ENCODE measurements at places on chromosomes 3 and 15.

DNA sequence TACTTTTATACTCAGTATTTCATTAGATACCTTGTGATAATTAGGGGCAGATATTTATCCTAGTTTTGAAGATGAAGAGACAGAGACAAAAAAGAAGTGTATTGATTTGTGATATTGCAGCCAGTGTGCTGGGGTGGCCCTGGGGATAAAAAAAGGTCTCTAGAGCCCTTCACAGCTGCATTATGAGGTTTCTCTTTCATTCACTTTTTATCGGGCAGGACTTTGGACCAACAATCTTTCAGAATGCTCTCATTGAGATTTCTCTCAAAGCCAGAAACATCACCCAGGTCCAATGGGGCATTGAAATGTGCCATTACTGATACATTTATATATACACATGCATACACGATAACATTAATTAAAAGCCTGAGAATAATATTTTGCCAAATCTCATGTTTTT is 20.5 kb upstream of the SELENOT start:
- DNase-seq = no peak

GRCh38 chr3:152271501-152272236 is 2.9 kb downstream of the MBNL1 start:
- no peak for DNase-seq

DNA sequence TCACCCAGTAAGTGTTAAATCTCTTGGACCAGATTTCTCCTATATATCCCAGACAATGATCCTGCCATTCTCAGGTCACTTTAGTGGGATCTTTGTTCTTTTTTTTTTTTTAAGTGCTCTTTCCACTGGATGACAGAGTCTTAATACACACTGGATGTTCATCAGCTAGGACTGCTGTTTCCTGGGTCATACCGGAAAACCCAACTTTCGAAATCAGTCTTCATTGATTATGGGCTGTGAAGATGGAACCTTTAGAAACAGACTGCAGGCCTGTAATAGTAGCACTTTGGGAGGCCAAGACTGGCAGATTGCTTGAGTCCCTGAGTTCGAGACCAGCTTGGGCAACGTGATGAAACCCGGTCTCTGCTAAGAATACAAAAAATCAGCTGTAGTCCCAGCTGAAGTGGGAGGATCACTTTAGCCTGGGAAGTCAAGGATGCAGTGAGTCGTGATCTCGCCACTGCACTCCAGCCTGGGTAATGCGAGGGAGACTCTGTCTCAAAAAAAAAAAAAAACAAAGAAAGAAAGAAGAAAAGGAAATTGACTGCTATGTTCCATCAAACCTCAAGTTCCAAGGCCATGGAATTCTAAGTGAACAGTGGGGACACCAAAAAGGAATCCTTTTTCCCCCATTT is 2.3 kb downstream of the EOGT start:
- peak; percentile 47 for DNase-seq

DNA sequence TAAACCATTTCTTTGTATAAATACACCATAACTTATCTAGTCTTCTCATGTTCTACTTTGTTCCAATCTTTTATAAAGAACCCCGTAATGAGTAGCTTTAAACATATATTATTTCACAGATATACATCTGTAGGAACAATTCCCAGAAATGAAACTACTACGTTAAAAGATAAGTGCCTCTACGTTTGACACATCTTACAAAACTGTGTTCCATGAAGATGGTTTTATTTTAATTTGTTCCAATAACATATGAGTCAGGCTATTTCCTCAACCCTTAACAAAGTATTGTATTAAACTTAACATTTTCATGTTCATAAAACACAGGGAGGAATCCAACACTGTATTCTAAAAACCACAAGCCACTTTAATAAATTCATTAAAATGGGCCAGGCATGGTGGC is 52.9 kb downstream of the TRPM7 start:
- DNase-seq = peak; percentile 26

DNA sequence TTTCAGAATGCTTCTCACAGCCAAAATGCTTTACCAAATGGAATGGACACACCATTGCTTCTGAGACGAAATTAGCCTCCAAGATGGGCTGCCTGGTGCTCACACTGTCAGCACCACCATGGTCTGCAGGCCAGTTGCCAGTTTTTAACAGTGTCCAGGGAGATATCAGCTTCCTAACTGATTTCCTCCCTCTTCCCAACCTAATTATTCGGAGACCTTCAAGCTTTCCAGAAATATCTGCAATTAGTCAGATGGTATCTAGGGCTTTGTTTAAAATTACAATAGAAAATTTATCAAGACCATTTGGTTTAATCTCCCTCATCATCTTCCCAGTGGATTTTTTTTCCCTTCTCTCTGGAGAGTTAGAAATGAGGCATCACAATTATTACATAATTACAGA is 287.5 kb downstream of the ZPLD1 start:
- no peak for DNase-seq

- DNase-seq = no peak
These were observed 12.1 kb downstream of the CHRNA7 start for GRCh38 chr15:32042269-32042972.

- DNase-seq = peak; percentile 8
These were observed 5.1 kb downstream of the PPP2R3A start for GRCh38 chr3:135970506-135971116.

DNA sequence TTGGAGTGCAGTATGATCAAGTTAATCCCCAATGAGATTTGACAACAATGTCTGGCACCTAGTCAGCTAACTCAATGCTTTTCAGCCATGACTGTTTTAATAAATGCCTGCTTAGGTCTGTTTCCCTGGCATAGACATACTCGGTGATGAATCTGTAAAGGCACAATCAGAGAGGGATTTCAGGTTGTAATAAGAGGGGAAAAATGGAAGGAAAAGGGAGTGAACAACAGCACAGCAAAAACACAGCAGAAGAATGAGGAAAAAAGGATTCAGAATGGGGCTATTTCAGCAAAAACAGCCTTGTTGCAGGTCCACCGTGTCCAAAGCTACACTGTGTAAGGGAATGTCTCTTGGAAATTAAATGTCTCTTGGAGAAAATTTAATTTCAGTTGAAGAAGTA is 19.3 kb upstream of the CHD2 start:
- no peak for DNase-seq
